ENCODE measurements at places on chromosomes 3 and 15.

GRCh38 chr3:69791919-69792399 lies 52.7 kb downstream of the MITF start:
- no peak for DNase-seq

DNA sequence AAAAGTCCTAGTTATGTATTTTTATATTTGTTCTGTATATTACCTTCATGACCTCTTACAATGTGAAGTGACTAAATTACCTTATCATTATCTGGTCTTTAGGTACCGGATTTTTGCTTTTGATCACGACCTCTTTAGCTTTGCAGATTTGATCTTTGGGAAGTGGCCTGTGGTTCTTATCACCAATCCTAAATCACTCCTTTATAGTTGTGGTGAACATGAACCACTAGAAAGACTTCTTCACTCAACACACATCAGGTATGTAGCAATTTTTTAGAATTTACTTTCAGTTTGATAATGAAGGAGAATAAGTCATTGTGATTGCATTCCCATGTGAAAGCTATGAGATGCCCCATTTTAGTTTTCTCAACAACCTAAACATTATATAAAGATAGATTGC lies 18.3 kb downstream of the TMEM62 start:
- DNase-seq, result no peak

DNA sequence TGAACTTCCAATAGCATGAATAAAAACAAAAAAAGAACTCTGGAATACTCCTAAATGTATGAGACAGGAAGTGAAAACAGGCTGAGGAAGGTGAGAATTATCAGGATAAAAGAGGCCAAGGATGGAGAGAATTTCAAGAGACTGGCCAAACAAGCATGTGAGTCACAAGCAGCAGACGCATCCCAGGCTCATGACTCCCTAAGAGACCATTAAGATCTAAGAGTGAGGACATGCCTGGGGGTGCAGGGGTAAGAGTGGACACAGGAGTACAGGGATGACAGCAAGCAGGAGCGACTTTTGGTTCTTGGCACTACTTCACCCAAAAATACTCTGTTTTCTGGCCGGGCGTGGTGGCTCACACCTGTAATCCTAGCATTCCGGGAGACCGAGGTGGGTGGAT lies 7.1 kb downstream of the SCAMP2 start:
- DNase-seq, result no peak

GRCh38 chr3:31013843-31014242 lies 119.4 kb upstream of the GADL1 start:
- DNase-seq, result no peak

DNA sequence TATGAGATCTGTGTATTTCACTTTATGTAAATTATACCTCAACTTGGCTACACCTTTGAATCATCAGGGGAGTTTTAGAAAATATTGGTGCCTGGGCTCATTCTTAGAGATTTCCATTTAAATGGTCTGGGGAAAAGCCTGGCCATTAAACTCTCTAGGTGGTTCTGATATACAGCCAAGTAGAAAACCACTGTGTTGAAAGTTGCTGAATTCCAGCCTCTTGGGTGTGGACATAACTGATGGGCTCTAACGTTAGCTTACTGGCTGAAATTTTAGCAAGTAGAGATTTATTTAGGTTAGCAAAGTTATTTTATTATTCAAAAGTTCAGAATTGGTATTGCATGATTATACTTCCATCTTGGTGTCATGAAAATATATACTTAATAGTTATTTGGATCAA lies 84.1 kb downstream of the ATG7 start:
- DNase-seq, result no peak
